ENCODE measurements at places on chromosomes 16 and 17.
A peak's percentile ranks its signal among the peaks of the same experiment; 100 is the strongest.

- DNase-seq: no peak
Measured at GRCh38 chr16:67928147-67928546, 3.5 kb downstream of the CTRL start.

- no peak for DNase-seq
Measured at GRCh38 chr16:75296606-75297005, 45.2 kb upstream of the BCAR1 start.

DNA sequence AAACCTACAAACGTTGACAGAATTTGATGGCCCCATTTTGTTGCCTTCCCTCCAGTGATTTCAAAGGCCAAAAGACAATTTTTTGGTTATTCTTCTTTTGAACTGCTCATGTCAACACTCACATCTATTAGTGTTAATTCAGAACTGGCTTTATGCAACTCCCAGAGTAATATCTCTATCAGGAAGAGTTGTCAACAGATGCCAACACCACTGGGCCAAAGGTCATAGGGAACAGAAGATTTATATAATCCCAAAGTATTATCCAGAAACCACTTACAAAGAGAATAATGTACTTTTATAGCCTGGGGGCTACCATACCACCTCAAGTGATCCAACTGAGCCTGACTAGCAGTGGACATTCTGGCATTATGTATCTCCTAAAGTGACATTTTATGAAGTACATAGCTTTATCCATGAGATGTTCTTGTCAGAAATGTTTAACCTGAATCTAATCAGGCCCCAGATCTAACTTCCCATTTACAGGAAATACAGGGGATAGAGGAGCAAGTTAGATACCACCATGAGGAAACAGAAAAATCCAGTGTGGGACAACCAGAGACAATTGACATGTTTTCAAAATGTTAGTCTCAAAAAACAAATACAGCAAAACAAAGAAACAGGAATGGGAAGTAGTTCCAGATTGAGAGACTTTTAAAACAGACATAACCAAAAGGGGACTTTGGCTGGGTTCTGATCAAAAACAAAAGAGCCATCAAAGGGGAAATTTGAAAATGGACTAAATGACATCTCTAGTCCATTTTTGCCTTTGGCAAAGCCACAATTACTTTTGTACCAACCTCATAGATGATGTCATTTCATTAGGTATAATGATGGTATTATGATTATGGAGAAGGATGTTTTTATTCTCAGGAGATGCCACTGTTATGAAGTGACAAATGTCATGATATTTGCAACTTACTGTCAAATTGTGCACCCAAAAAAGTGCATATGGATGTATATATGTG is 18.5 kb downstream of the FAM117A start:
- no peak for DNase-seq

GRCh38 chr17:57852092-57852954 is 2.5 kb upstream of the MRPS23 start:
- DNase-seq: no peak

- no peak for DNase-seq
Measured at GRCh38 chr17:17029938-17030337, 12.3 kb upstream of the MPRIP start.

DNA sequence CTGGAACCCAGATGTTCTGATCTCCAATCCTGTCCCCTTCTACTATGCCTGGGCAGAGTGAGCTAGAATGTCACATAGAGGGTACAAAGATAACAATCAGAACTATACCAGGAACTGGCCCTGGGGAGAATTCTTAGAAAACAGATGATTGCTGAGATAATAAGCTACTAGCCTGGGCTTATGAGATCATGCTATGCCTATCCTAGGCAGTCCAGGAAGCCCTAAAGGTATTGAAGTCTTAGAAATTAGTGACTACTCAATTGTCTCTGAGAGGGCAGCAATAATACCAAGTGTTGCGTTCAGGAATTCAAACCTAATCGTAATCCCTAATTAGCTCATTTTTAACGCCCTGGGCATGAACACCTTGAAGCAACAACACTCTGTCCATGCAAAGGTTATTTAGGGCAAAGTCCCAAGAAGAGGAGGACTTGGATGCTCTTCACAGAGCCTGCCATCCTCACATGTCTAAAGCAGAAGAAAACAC is 77.1 kb downstream of the MMD start:
- DNase-seq: no peak

DNA sequence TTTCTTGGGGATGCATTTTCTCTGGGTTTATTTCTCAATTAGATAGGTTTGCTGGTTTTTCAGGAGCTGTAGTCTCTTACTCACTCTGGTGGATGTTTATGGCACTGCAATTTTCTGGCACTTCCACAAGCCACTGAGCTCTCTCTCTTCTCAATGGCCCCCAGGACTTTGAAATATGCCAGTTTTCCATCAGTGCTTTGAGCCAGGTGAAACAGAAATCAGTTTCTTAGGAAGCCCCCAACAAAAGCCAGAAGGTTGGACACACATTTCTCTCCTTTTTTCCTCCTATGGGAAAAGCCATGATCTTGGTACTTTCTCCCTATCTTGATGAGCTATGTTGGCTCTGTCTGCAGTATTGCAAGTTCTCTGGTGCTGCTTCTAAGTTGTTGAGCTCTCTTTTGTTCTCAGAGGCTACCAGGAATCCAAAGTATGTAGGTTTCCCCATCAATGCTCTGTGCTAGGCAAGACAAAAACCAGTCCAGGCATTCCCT is 90.7 kb upstream of the SMIM36 start:
- no peak for DNase-seq

GRCh38 chr16:81493755-81494433 is 49.3 kb downstream of the CMIP start:
- DNase-seq: no peak

GRCh38 chr17:1073241-1073962 is 76.5 kb downstream of the TIMM22 start:
- DNase-seq: no peak

- DNase-seq: no peak
Measured at GRCh38 chr16:52035436-52035835, 511.5 kb downstream of the TOX3 start.

GRCh38 chr17:413706-414380 is 61.2 kb upstream of the RPH3AL start:
- no peak for DNase-seq

GRCh38 chr17:57988301-57989250 is 522 bp upstream of the VEZF1 start:
- DNase-seq: peak; percentile 53

GRCh38 chr16:71491054-71491453 is 1.9 kb upstream of the ZNF19 start:
- no peak for DNase-seq

GRCh38 chr17:59762049-59762823 is 54.8 kb downstream of the VMP1 start:
- no peak for DNase-seq

- DNase-seq: no peak
Measured at GRCh38 chr17:79410681-79411080, 200.2 kb downstream of the RBFOX3 start.

DNA sequence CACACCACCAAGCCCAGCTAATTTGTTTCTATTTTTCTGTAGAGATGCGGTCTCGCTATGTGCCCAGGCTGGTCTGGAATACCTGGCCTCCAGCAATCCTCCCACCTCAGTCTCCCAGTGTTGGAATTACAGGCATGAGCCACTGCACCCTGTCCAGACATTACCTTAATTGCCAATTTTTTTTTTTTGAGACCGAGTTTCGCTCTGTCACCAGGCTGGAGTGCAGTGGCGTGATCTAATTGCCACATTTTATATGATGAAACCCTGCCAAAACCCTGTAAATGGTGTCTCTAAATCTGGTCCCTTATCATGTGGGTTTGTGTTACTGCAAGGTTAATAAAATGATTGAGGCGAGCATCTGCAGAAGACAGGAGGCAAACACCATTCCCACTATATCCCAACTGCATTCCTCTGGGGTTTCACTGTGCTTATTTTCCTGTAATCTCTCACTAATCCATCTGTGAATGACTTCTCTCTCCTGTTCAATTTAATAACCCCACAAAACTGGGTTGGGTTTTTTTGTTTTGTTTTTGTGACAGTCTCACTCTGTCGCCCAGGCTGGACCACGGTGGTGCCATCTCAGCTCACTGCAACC is 19.4 kb upstream of the TRIM25 start:
- DNase-seq: no peak

DNA sequence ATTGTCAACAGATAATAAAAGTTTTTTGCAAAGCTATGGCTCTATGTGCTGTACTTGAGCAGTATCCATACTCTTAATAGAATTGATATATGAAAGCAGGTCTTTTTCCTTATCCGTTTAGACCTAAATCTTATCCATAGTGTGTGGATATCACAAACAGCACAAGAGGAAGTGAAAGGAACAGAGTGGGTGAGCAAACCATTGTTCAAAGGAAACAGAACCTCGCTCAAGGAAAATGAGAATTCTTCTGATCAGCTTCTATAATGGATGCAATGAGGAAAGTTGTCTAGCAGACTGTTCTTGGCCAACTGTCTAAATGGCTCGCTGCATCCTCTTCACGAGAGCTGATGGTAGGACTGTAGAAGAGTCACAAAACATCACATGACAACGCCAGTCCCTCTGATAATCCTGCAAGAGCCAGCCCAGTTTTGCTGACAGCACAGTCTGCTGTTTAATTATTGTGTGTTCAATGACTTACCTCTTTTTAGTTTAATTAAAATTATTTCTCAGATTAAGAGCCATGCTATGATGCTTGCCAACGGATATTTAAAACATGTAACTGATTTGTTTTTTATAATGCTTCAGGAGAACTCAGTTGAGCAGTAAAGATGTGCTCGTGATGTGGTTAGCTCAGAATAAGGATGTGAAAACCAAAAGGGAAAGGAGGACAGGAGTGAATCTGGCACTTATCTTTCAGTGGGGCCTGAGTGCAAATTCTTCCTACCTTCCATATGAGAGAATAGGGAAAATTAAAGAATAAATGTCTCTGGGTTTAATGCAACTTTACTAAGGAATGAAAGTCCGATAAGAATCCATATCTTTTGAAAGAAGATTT is 38.5 kb downstream of the WWOX start:
- DNase-seq: no peak

DNA sequence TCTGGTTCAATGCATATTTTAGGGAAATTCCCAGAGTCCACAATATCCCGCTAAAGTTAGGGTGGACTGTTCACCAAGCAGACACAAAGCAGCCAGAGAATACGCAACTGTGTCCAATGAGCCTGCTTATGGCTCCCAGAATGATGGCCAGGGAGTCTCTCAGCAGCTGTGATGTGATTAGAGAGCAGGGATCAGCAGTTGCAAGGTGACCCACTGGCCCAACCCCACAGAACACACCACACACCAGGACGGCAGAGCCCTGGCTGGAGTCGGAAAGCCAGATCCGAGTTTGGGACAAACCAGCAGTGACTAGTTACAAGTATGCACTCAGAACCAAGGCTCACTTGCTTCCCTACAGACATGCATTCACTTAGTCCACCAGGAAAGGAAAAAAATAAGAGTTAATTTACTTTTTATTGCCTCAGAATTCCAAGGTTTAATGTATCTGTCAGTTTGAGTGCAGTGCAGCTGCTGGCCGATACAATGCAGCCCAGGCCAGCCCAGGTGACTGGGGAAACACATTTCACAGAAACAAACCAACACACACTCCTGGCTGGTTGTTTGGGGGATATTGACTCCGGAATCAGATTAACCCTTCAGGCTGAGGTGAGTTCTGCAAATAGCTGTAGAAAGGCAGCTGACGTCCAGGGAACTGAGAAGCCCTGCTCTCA is 121.7 kb downstream of the HIC1 start:
- no peak for DNase-seq

DNA sequence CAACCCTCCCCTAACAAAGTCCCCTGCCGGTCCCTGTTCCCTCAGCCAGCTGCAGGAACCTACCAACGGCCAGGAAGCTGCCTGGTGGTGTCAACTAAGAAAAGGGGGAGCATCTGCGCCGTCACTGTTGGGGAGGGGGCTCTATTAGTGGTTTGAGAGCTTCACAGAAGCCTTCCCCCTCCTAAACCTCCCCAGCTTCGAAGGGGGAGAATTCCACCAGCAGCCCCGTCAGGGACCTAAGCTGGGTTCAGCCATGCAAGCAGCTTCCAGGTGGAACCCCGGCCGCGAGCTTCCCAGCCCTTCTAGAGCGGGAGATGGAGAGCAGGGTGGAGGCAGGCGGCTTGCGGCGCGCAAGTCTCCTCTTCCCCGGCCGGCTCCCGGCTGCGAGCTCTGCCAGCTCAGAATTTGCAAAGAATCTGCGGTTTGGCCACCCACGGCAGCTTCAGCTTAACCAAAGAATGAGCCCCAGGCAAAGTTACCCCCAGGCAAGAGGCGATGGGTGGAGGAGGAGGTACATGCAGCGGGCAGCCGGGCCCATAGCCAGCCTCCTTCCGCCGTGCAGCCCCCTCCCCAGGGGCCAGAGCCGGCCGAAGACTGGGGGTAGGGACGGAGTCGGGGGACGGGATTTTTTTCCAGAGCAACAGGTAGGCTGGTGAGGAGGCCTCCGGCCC is 33.7 kb downstream of the DDX19A start:
- no peak for DNase-seq

DNA sequence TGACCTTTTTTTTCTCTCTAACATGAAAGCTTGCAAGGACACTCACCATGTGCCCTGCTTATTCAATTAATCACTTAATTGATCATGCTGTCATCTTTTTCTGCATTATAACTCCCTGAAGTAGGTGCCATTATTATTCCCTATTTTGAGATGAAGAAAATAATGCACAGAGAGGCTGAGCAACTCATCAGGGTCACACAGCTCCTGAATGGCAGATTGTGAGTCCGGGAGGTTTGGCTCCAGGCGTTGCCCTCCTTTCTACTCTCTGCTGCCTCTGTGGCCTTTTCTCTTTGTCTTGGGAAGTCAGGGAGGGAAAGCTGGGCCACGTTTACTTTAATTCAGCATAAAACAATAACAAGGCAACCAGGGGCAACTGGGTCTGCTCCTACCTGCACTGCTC is 17.2 kb upstream of the N4BP1 start:
- no peak for DNase-seq

- no peak for DNase-seq
Measured at GRCh38 chr16:4537376-4538343, 913 bp downstream of the CDIP1 start.

GRCh38 chr17:72723711-72724110 is 368.8 kb downstream of the SLC39A11 start:
- no peak for DNase-seq

GRCh38 chr17:18987230-18987610 is 17.3 kb downstream of the FAM83G start:
- DNase-seq: no peak

- no peak for DNase-seq
Measured at GRCh38 chr17:48611213-48611612, 396 bp upstream of the HOXB7 start.

DNA sequence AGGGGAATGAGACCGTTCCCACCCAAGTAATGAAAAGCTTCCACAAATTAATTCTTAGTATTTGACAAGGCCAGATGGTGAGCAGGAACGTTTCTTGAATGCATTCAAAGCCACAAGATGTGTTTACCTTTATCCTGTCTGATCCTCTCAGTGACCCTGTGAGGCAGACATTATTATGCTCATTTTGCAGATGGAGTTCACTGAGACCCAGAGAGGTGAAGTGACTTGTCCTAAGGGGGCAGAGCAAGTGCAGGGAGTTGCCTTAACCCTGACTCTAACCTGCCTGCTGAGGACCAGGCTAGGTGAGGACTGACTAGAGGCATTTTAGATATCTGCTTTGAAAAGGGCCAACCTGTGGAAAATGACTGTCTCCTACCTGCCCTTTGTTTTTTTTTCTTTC is 156.7 kb downstream of the HAPSTR1 start:
- DNase-seq: no peak

- DNase-seq: no peak
Measured at GRCh38 chr17:15274017-15274416, 8.9 kb upstream of the PMP22 start.

- DNase-seq: no peak
Measured at GRCh38 chr16:19639986-19640421, 78.0 kb downstream of the KNOP1 start.

All from NCI-H187 (cell line).